ENCODE measurements at places on chromosomes 16 and 17.
A peak's percentile ranks its signal among the peaks of the same experiment; 100 is the strongest.

DNA sequence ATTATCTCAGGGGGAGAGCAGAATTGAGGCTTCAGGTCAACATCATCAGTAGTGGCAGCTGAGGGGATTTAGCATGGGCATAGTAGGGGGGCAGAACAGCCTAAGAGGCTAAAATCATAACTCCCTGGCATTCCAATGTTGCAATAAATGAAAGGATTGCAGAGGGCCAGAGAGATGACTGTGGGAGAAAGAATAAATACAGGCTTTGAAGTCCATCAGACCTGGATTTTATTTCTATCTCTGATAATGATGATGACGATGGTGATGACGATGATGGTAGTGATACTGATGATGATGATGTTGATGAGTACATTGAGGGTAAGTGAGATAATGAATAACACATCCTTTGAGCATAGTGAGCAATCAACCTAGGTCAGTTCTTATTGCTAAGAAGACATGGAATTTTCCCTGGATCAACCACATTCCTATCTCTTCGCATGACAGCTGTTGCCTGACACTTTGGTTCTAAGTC, 107.4 kb upstream of the CDH11 start:
- no peak for DNase-seq

GRCh38 chr17:67546578-67547527, 169.8 kb downstream of the PITPNC1 start:
- DNase-seq = no peak

- DNase-seq = peak; percentile 53
Observed at GRCh38 chr16:27718201-27719105, 168.5 kb downstream of the KATNIP start.

DNA sequence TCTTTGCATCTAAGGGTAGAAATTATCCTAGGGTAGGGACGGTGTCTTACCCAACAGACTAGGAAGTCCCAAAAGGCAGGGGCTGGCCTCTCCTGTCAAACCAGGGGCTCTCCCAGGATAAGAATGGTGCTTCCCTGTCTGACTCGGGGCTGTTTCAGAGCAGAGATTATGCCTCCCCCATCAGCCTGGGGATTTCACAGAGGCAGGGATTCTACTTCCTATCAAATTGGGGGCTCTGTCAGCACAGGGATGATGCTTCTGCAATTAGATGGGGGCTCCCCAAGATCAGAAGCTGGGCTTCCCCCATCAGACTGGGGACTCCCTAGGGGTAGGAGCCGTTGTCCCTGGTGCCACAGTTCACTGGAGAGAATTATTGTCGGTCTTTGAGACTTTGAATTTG, 2.3 kb downstream of the NXPH3 start:
- no peak for DNase-seq

- no peak for DNase-seq
Observed at GRCh38 chr17:72165867-72166439, 45.1 kb downstream of the SOX9 start.

DNA sequence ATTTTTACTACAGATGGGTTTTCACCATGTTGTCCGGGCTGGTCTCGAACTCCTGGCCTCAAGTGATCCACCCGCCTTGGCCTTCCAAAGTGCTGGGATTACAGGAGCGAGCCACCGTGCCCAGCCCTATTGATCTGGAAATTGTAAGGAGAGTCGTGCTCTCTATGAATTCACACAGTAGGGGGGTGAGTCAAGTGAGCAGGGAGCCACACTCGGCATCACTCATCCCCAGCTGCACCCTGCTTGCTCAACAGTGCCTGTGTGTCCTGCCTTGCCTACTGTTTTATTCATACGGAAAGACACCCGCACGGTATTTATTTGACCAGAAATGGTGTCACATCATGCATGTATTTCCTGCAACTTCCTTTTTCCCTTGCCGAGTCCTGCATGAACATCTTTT, 157.2 kb upstream of the FOXF1 start:
- DNase-seq = no peak

DNA sequence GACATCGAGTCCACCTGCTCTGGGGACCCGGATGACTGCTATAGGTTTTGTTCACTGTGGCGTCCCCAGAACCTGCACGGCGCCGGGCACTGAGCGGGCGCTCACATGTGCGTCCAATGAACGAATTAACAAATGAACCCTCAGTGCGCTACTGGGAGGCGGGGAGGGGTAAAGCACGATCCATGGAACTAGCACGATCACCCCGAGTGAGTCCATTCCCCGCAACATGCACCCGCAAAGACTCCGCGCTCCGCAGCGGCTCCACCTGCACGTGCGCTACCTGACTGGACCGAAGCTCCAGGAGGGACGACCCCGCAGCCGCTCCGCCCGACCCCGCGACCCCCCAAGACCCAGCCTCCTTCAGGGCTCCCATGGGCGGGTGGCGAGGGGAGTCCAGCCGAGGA, 491 bp downstream of the TRAP1 start:
- DNase-seq = peak; percentile 48

DNA sequence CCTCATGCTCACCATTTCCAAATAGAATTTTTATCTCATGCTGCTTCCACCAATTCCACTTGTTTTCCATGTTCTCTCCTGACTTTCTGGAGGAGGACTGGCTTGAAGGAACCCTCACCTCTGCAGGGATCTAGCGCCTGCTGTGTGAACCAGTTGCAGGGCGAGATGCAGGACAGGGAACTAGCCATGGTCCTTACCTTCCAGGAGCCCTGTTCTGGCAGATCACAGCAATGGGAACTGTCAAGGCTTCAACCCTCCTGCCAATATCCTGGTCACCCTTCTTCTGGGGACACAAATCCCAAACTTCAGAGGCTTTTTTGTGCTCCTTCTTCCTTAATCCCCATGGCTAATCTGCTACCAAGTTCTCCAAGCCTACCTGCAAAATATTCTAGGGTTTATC, 60.4 kb upstream of the MMP2 start:
- no peak for DNase-seq

GRCh38 chr17:75632863-75633485, at the start of gene SMIM5:
Gene SMIM5 (plus strand): TSS chr17:75633434. CDS start chr17:75640202, 6,768 bp downstream.
- peak; percentile 89 for DNase-seq

GRCh38 chr17:18241229-18241871, 15.9 kb downstream of the LLGL1 start:
- DNase-seq = no peak

DNA sequence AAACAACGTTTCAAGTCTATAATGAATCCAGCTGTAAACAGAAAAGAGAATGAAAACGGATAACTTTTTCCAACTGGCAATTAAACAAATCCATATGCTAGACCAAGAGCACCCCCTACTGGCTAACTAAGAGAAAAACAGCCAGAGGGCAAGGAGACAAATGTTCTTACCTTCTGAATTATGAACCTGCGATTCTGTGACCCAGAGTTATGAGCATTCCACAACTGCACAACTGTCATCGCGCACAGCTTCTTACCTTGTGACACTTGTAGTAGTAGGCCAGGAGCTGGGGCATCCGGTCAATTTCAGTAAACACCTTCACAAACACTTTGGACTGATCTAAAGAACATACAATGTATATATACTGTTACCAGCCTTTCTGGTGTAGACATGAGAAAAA, 18.6 kb downstream of the COG7 start:
- peak; percentile 75 for DNase-seq

GRCh38 chr17:16287563-16288027, 65.7 kb downstream of the CENPV start:
- DNase-seq = no peak

- no peak for DNase-seq
Observed at GRCh38 chr17:77455111-77455890, 314.5 kb downstream of the SEC14L1 start.

GRCh38 chr17:66690166-66690565, 144.8 kb upstream of the CACNG5 start:
- no peak for DNase-seq

GRCh38 chr17:56624309-56624708, 30.8 kb downstream of the NOG start:
- DNase-seq = peak; percentile 10

DNA sequence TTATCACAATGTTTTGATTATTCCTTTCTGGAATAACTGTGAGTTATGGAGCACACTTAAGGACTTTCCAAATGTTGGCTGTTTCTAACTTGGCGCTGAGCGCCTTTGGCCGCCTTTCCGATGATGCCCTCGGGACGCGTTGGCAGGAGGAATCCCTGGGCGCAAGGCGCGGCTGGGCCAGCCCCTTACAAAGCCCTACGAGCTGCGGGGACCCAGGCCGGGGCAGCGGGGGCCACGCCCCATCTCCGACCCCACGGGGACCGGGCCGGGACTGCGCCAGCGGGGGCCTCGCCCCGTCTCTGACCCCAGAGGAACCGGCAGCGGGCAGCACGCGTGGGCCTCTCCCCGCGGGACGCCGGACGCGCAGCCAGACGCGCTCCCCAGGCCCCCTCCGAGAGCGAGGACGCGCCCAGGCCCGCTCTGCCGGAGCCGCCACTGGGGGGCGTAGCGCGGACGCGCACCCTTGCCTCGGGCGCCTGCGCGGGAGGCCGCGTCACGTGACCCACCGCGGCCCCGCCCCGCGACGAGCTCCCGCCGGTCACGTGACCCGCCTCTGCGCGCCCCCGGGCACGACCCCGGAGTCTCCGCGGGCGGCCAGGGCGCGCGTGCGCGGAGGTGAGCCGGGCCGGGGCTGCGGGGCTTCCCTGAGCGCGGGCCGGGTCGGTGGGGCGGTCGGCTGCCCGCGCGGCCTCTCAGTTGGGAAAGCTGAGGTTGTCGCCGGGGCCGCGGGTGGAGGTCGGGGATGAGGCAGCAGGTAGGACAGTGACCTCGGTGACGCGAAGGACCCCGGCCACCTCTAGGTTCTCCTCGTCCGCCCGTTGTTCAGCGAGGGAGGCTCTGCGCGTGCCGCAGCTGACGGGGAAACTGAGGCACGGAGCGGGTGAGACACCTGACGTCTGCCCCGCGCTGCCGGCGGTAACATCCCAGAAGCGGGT, at the start of gene GAA:
Gene GAA (plus strand): TSS at position 571 of the 935 bp plus-strand sequence. CDS start 3,006 bp downstream, outside the sequence.
- peak; percentile 87 for DNase-seq

Data from brain (organoid and tissue), 16 donors.